Femur (tissue), 1 donor: ENCODE measurements at places on chromosomes 16 and 17.

DNA sequence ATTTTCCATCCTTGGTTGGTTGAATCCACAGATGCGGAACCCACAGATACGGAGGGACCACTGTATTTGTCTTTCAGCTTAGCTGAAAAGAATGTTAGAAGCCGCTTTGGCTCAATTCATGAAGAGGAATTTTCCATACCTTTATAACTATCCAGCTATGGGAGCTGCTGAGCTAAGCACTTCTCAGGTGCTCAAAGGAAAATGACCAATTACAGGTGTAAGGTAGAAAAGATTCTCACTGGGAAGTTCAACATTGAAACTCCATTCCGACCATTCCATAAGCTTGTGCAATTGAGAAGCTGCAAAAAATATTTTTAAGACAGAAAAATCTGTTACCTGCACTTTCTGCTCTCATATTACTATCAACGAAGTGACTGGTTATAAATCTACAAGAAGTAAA lies 2.7 kb downstream of the AHSP start:
- DNase-seq = no peak

DNA sequence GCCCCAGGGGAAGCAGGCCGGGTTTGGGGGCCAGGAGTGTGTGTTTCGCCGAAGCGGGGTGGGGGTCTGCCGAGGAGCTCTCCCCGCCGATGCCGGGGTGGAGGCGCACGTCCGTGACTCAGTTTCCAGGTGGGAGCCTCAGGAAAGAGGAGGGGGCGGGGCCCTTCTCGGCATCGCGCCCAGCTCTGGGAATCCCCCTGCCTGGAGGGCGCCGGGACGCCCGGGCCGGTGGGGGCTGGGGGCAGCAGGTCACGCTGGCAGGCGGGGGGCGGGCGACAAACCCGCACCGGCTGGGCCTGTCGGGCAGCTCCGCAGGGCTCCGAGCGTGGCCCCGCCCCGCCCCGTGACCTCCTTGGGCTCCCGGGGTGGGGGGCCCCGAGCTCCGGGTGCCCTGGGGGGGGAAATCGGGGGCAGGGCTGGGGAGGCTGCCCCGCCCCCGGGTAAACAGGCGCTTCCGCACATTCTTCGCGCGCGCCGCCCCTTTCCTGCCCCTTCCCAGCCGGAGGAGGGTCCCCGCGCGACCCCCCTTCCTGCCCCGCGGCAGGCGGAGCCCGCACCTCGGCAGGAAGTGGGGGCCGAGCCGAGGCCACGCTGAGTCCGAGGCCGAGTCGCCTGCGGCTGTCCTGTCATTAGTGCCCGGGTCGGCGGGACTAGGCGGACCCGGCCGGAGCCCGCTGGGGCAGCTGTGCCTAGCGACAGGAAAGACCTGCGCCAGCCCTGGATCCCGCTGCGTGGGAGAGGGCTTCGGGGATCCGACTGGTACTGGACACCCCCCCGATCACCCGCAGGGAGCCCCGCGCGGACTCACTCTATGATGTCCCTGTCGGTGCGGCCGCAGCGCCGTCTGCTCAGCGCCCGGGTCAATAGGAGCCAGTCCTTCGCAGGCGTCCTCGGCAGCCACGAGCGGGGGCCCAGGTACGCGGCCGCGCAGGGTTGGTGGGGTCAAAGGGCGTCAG lies 9.3 kb downstream of the RIPOR1 start:
- DNase-seq = peak; percentile 78

DNA sequence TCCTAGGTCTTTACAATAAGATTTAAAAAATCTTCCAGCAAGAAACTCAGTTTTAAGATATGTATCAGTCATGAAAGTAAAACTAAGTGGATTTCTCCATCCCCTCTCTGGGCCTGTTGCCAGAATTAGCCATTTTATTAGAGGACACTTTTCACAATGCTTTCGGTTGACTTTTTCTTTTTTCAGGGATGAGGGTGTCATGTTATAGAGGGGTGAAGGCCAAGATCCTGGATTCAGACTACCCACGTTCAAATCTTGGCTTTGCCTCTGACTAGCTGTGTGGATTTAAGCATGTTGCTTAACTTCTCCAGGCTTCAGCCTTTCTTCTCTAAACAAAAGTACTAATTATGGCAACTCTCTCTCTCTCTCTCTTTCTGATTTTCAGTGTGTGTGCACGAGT lies 111.7 kb upstream of the COX10 start:
- DNase-seq = no peak

DNA sequence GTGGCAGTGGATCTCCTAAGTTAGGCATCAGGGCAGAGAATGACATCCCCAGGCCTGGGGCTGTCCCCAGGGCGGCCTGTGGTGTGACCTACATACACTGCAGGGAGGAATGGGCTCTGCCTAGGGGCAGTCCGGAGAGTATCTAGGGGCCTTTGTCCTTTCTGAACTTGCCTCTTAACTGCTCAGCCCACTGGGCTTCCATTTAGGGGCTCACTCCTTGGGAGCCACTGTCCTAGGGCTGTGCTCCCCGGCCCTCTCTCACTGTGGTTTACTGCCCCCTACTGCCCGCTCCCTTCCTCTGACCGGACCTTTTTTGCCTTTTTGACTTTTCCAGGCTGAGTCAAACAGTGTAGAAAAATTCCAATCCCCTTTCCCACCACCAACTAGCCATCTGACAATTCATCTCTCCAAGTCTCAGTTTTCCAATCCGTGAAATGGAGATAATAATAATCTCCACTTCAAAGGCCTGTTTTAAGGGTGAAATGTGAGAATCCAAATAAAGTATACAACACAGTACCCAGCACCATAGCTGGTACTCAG lies 66.8 kb downstream of the DNAH3 start:
- peak; percentile 66 for DNase-seq

DNA sequence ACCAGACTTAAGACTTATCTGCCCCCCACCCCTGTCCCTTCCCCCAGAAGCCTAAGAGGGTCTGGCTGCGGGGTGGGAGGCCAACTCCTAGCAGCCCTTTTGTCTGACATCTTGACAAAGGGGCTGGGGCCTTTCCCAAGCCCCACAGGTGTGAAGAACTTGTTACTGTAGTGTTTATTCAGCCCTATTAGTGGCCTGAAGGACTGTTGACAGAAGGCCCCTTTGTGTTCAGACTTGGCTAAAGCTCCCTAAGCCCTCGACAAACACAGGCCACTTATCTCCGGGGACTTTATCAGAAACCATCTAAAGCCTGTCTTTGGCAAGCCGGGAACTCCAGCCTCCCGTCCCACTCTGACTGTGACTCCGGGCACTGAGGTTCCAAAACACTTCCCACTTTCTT lies 129.8 kb downstream of the NTN1 start:
- no peak for DNase-seq

DNA sequence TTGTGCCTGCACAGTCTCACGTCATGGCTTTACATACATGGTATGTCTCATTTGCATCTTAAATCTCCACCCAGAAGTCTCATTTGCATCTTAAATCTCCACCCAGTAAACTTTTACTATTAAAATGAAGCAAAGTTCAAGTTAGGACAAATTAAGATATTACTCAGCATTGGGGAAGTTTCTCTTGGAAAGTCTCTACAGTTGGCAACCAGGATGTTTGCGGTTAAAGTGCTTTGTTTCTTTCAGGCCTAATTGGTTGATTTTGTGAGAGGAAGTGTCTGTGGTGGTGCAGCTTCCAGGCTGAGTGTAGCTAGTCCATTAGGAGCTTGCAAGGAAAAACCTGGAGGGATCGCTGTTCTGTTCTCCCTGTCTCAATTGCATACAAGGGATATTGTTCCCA lies 1373.3 kb upstream of the GOT2 start:
- DNase-seq = no peak

GRCh38 chr16:66036184-66036583 lies 330.3 kb upstream of the CDH5 start:
- no peak for DNase-seq

DNA sequence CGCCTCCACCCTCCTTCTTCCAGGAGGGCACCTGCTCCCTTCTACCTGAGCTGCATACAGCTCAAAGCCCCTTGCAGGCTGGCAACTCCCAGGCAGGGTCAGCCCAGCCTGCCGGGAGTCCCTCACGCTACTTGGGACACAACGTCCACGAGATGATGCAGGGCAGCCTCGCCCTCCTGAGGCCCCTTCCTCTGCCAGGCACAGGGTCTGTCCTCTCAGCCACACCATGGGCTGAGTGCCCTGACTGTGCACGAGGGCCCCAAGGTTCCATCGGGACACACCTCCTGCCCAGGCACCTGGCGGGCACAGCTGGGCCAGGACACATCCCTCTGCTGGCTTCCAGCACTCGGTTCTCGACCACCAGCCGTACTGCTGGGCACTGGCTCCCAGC lies 30.9 kb upstream of the ZC3H18 start:
- DNase-seq = no peak

GRCh38 chr16:22693638-22694340 lies 120.2 kb upstream of the HS3ST2 start:
- DNase-seq = no peak

- DNase-seq = no peak
Observed at GRCh38 chr17:76026714-76027158, 370 bp downstream of the EVPL start.
